ENCODE measurements at places on chromosomes 7 and 10.

- no peak for DNase-seq
Observed at GRCh38 chr7:39985398-39985918, 35.4 kb downstream of the CDK13 start.

GRCh38 chr7:95859429-95859828 is 87.1 kb downstream of the DYNC1I1 start:
- no peak for DNase-seq

- DNase-seq = no peak
Observed at GRCh38 chr10:90587081-90587491, 270.8 kb downstream of the HTR7 start.

GRCh38 chr7:130207642-130208041 is at the start of gene SSMEM1:
SSMEM1 (plus strand) TSS chr7:130207860; CDS start chr7:130207911, 51 bp downstream.
- DNase-seq = no peak

DNA sequence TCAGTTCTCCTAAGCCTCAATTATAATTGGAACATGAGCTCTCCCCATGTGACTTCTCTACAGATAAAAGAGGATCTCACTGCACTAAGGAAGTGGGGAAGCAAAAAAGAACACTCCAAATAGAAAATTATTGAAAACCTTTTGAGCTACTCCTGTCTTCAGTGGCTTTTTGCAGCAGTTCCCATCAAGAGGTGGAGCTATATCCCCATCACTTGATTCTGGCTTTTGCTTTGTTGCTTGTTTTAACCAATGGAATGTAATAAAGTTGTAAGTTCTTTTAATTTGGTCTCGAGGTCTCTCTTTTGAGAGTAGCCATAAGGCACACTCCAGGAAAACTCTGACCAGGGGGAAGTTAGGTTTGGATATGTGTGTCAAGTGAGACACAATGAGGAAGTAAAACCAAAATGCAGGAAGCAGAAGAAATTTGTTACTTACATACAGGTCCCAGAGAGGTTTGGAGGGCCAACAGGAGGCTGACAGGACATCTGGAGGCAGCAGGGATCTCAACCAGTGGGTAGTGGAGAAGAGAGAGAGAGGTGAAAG is 569.4 kb downstream of the HTR7 start:
- no peak for DNase-seq

- DNase-seq = no peak
Observed at GRCh38 chr7:69849268-69849667, 251.0 kb downstream of the AUTS2 start.

DNA sequence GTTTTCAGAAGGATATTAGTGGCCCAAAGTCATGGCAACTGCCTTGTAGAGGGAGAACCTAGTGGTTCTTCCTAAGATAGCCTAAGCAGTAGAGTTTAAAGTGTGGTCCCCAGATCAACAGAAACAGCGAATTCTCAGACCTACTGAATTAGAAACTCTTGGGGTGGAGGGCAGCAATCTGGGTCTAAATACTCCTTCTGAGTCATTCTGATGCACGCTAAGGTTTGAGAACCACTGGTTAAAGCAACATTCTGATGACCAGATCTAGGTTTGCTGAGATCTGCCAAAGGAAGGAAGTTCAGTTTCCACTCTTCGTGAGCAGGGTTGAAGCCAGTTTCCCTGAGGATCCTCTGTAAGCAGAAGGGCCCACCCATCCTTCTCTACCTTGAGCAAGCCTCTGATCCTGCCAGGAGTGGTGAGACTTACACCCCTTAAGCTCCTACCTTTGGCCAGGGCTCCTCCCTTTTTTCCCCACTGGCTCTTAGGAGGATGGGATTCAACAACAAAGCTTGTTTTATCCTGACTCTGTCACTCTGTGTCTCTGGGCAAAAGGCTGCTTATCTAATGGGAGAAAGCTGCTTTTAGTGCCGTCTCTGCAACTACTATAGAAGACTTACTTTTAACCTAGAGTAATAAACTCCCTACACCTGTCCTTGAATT is 26.8 kb upstream of the TRUB1 start:
- DNase-seq = no peak

DNA sequence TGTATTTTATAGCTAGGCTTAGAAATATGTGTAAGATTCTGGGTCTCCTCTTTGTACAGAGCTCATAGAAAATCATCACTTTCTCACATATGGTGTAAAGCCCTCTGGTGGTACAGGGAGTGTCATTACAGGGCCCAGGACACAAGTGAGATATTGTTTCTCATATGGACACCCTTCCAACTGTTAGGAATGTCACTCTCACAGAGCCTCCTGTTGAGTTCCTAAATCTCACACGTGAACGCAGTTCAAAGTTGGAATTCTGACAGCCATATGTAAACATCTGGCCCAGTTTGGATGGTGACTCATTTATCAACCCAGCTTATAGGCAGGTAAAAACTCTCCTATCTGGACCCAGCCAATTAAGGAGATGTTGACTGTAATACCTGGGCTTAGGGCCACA is 35.4 kb upstream of the ZNF107 start:
- DNase-seq = no peak

DNA sequence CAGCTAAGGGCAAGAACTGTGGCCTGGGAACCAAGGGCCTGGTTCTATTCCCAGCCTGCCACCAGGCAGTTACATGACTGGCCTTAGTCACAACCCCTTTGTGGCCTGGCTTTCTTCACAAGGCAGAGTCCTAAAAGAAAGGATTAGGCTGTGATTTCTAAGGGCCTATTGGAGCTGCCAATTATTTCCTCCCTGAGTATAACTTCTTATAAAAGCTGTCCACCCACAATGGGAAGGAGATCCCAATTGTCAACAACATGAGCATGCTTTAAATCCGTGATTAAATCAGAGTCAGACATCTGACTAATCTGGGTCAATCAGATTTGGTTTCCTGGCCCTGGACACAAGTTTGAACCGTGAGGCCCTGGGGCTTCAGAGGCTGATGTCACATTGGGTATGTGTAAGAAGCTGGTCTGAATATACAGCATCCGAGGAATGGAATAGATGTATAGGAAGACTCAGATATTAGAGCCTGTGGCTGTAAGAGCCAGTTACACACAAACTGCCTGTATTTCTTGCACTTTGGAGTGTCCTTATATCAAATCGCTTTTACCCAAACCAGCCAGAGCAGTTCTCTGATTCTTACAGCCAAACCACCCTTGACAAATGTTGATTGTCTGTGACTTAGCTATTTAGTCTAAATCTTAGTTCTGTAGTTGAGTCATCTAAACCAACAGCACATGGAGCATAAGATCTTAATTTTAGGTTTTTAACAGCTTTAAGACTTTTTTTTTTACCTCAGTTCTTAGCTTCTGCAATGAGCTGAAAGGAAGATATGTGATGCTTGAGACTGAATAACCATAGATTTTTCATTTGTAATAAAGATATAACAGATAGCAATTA is 61.3 kb downstream of the ABCB4 start:
- no peak for DNase-seq

DNA sequence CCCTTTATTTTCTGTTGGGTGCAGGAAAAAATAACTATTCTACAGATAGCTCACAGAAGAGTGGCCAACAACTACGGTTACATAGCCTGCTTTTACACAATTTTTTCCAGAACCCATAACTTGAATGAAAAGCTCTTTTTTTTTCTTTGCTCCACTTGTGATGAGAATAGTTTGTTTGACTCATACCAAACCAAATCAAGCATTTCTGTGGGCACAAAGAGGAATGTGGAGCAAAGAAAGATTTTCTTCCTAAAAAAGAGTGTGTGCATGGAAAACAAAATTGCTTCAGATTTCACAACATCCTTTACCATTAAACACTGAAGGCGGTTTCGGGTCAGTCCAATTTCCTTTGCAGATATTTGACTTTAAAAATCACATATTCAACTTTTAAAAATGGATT is 54.8 kb upstream of the RAB11FIP2 start:
- DNase-seq = no peak

DNA sequence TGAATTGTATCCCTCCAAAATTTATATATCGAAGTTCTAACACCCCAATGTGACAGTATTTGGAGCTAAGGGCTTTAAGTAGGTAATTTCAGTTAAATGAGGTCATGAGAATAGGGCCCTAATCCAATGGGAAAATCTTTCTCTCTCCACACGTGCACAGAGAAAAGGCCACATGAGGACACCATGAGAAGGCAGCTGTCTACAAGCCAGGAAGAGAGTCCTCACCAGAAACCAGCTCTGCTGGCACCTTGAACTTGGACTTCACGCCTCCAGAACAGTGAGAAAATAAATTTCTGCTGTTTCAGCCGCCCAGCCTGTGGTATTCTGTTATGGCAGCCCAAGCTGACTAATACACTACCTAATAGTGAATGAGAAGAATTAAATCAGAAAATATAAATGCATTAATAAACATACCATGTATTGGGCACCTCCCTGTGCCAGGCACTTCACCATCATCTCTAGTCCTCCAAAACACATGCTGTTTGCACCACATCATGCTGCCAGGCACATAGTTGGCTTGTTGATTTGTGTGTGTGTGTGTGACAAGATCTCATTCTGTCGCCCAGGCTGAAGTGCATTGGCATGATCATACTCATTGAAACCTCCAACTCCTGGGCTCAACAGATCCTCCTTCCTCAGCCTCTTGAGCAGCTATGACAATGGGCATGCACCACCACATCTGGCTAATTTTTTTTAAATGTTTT is 9.1 kb upstream of the TOMM7 start:
- no peak for DNase-seq

DNA sequence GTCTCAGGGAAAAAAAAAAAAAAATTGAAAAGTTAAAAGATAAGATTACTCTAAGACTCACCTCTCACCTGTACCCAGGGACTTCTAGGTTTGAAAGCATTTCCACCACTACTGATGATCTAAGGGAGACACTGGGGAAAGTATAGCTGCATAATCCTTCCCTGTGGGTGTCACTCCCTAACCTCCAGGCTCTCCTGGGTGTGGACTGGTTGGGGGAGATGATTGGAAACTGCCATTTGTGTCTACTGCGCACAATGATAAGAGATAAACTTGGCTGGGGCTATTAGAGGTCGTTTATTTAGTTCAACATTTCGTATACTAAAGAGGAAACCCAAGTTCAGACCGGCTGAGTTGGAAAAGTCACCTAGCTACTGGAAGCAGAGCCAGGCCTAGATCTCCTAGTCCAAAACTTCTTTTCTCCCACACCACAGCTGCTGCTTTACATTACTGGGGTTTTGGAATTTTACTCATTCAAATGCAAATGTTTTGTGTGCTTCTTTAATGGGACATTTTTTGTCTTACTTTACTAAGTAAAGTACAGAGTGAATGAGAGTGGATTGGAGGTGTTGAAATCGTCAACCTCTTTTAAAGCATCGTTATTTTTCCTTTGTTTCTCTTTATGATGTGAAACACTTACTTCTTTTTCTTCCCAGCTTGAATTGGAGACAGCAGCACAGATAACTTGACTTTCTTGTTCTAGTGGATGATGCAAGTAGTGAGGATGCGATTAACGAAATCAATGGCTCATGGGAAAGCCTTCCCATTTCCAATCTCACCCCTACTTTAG is 22.3 kb upstream of the SEC61G start:
- DNase-seq = no peak

- no peak for DNase-seq
Observed at GRCh38 chr10:92702301-92702916, 12.7 kb downstream of the HHEX start.

DNA sequence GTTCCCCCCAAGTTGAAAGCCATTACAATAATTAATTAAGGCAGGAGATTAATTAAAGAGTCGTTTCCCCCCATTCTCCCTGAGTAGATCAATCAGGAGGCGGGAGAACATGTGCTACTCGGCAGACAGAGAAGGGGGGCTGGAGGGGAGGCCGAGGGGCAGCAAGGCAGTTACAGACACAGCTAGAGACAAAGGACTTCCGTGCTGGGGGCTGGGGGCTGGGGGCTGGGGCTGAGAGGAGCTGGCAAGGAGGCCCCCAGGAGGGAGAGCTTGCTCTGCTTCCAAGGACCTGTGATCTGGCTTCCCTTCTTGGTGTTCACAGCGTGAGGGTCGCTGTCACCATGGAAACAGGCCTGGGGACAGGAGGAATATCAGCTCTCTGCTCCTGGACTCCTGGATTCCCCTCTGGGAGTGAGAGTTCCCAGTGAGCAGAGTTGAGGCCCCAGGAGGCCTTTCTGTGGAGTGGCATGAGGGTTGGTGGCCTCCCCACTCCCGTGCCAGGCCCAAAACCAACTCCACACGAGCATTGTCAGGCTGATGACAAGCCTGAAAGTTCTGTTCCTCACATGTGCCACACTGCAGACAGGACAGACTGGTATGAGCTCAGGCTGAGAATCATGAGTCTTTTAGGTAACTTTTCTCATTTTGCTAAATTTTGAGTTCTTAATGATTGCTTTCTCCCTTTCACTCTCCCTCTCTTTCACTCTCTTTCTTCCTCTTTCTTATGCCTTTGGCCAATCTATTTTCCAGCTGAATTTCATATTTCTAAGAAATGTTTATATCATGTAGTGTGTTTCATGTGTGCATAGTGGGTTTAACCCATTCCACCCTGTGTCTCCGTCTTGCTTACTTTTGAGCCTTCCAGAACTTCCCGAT is 16.4 kb downstream of the FAM241B start:
- DNase-seq = no peak

GRCh38 chr10:5507649-5508131 is 8.3 kb upstream of the CALML5 start:
- no peak for DNase-seq

DNA sequence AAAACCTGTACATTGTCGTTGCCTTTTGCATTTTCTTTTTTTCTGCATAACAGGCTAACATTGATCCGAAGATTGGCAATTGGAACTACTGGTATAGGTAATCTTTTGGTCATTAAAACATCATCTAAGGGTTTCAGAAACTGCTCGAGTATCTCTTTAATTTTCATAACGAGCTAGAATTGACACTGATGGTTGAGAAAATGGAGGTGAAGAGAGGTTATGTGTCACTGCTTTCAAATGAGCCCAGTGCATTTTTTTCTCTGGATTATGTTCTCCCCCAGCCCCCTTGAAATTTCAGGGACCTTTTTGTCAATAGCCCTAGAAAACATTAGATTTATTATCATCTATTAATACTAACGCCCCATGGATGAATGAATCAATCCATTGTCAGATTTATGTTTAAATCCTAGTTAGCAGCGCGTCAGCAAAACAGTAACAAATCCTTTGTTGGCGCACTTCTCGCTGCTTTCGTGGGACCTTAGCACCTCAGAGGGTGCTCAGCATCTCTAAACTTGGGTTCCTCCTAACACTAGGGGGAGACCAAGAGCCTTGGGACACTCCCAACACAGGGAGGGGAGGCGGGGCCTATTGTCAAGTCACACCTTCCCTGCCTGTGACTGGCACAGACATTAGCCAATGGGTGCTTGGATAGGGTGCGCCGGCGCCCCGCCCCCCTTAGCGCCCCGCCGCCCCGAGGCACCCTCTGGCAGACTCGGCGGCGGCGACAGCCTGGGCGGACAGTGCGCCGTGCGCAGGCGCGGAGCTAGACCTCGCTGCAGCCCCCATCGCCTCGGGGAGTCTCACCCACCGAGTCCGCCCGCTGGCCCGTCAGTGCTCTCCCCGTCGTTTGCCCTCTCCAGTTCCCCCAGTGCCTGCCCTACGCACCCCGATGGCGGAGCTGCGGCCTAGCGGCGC is at the start of gene SUFU:
Gene SUFU, plus strand, starts transcription at position 709 of the 915 bp plus-strand sequence. Its CDS starts 181 bp downstream, at position 890.
- peak; percentile 95 for DNase-seq
